ENCODE measurements at places on chromosomes 3 and 15.

- no peak for DNase-seq
- no peak overlapping the region for H3K4me3 ChIP-seq
- no peaks in the 10 kb centered on the region for H3K36me3 ChIP-seq
- no peak overlapping the region for H3K27ac ChIP-seq
- peaks cover 8% of the 10 kb centered on the region for H3K27me3 ChIP-seq
- H3K4me1 ChIP-seq = peaks cover 21% of the 10 kb centered on the region
These were observed 2.3 kb upstream of the TM4SF4 start for GRCh38 chr3:149472030-149472797.

DNA sequence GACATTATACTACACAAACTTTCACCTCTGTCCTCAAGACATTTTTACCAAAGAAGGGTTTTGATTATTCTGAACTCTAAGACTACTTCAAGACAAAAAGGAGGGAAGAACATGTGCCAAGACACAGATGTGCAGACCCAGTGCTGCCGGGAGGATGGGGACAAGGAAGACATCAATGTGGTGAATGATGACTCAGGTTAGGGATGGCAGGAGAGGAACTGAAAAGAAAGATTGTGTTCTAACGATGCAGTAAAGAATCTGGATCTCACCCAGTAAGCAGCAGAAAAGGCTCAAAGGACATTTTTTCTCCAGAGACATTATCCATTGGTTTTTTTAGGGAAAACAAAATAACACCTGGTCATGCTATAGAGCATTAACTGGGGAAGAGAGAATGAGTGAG lies 449.9 kb upstream of the NR2F2 start:
- H3K27me3 ChIP-seq = no peaks in the 10 kb centered on the region
- peaks cover 24% of the 10 kb centered on the region for H3K4me1 ChIP-seq
- H3K36me3 ChIP-seq = no peaks in the 10 kb centered on the region
- DNase-seq = no peak

DNA sequence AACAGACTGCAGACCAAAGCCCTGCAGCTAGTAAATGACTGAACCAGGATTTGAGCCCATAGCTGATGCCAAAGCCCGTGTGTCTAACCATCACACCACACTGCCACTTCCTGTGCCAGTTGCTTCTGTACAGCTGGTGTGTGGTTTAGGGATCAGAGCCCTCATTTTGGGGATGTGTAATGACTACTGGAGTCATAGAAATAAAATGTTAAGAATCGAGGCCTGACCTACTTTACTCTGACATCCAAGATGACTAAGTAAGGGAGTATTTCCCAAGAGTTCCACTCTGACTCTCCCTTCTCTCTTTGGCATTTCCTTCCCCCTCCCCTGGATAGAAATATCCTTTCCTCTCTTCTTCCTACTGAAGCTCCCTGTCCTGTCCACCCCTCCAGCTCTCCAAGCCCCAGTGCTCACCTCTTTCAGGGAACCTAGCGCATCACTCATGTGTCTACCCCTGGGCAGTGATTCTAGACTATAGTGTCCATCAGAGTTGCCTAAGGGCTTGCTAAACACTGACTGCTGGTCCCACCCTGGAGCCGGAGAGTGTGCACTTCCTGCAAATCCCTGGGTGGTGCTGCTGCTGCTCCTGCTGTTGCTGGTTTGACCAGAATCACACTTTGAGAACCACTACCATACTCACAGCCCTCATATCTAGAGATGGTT lies 53.8 kb downstream of the MGLL start:
- H3K27me3 ChIP-seq = no peaks in the 10 kb centered on the region
- no peaks in the 10 kb centered on the region for H3K36me3 ChIP-seq
- no peak overlapping the region for H3K4me3 ChIP-seq
- peaks cover 2% of the 10 kb centered on the region for H3K4me1 ChIP-seq

DNA sequence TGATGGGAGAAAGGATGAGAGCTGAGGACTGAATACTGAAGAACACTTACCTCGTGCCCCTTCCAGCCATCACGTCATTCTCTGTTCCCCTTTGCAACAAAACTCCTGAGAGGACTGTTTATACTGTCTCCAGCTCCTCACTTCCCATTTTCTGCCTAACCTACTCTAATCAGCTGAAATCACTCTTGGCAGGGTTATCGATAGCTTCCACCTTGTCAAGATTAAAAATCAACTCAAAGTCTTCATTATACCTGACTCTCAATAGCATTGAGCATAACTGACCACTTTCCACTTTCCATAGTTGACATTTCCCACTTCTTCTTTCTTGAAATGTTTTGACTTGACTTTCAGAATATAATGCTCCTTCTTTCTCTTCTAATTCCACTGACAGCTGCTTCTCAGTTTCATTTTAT lies 4.3 kb downstream of the BTBD1 start:
- H3K27ac ChIP-seq = no peak overlapping the region
- no peak for DNase-seq
- H3K36me3 ChIP-seq = no peaks in the 10 kb centered on the region
- peaks cover 13% of the 10 kb centered on the region for H3K4me1 ChIP-seq

DNA sequence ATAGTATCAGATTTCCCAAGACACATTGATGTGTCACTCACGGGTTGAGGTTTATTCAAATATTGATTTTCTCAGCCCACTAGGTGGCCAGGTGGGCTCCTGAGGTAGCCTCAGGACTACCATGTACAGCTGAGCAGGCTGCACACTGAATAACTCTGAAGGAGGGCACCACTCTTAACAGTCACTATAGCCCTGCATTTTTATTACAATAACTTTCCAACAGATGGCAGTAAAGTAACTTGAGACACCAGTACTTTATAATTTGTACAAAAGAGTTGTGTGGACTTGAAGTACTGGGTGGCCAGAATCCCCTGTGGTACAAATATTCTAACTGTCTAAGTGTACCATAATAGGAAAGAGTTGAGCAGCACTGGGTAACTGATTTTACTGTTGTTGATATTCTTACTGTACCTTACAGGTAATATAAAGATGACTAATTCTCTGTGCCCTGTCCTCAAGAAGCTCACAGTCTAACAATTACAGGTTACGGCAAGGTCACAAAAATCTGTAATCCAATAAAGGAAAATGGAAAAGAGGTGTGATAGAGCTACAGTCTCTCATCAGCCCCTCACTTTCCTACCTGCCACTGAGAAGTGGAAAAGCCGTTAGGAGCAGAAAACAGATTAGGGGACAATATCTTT lies 76.0 kb downstream of the ETFA start:
- H3K4me1 ChIP-seq = peaks cover 17% of the 10 kb centered on the region
- H3K4me3 ChIP-seq = no peak overlapping the region
- H3K36me3 ChIP-seq = peaks cover 7% of the 10 kb centered on the region
- DNase-seq = no peak
- H3K27ac ChIP-seq = no peak overlapping the region

DNA sequence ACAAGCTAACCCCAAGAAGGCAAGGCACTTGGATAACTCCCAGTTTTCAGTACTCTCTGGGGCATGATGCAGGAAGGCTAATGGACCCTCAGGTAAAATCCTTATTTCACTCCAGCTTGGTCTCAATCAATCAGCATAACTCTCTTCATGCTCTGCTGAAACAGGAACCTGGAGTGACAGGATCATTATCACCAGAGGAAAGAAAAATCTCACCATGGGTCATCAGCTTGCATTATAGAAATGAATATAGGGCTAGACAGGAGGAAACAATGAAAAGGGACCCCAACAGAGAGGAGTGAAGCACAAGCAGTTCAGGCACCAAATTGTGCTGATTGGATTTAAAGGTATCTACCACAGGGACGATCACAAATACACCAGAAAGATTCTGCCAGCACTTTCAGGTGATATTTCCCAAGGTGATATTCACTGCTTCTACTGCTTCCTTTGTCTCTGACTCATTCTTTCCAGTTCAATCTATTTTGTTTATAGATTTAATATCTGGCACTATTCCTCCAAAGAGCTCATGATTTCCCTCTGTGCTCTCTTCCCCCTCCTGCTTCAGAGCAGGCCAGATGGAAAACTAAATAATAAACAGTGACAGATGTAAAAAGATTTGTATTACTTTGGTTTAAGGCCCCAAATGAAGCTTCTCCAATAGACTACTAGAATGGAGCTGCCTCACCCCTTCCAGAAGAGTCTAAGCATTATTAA lies 22.9 kb upstream of the THUMPD3 start:
- H3K36me3 ChIP-seq = no peaks in the 10 kb centered on the region
- H3K27ac ChIP-seq = no peak overlapping the region
- DNase-seq = no peak
- peaks cover 4% of the 10 kb centered on the region for H3K27me3 ChIP-seq

GRCh38 chr3:23183731-23184130 lies 19.4 kb upstream of the UBE2E2 start:
- H3K4me3 ChIP-seq = no peak overlapping the region
- H3K4me1 ChIP-seq = peaks cover 22% of the 10 kb centered on the region
- H3K27ac ChIP-seq = no peak overlapping the region

- H3K4me3 ChIP-seq = no peak overlapping the region
- H3K27ac ChIP-seq = no peak overlapping the region
- DNase-seq = no peak
- H3K36me3 ChIP-seq = no peaks in the 10 kb centered on the region
- peaks cover 78% of the 10 kb centered on the region for H3K4me1 ChIP-seq
These were observed 193.4 kb upstream of the HES1 start for GRCh38 chr3:193942516-193943055.

DNA sequence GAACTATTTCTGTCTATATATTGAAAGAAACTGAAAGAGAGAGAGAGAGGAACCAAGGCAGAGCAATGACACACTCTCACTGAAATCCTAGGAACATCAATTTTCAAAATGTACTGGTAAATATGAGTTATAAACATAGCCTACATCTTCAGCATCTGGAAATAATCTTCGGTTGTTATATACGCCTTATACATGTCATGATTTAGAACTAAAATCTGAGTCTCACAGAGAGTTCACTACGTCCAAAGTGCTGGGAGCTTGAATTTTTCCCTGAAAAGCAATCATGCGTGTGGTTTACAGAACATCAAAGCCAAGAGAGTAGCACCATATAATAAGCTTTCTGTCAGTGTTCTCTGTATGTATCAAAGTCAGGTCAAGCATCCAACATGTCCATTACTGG lies 420.0 kb upstream of the CBLB start:
- H3K27me3 ChIP-seq = no peaks in the 10 kb centered on the region
- no peaks in the 10 kb centered on the region for H3K36me3 ChIP-seq
- no peak overlapping the region for H3K4me3 ChIP-seq
- H3K27ac ChIP-seq = no peak overlapping the region

DNA sequence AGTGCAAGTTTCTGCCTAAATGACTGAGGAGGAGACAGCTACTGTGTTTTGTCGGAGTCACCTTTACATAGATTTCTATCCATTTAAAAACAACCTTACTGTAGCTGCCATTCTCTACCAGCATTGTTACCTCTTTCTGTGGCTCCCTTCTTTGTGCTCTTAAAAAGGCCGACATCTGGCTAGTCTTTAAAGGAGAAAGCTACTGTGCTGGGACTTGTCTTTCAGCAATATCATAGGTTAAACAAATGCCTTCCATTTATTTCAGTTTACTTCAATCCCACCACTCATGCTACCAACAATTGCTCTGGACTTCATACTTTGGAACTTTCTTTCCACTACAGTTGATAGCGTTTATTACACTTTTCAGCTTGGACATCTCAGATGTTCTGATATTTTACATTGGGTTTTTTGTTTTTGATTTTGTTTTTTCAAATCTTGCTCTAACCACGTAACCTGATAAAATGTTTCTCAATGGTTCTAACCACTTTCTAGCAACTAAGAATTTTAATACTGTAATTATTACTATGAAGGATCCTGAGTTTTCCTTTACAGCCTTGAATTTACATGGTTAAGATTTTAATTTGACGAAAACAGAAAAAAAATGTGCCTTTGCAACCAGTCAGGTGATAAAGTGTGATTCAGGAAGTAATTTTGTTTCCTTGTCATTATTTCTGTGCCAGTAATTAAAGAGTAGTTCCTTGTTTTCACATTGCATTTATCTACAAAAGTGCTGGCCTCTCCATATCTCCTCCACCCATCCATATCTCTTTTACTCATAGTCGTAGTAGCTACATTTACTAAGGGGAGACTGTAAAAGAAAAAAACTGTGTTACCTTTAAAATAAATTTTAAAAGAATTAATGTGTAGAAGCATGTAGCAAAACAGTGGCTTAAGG lies 1.3 kb upstream of the CBLB start:
- H3K27me3 ChIP-seq = no peaks in the 10 kb centered on the region
- DNase-seq = no peak
- H3K4me1 ChIP-seq = peaks cover 28% of the 10 kb centered on the region
- peaks cover 4% of the 10 kb centered on the region for H3K36me3 ChIP-seq
- peak overlapping the region; percentile 99 for H3K27ac ChIP-seq
- peak overlapping the region; percentile 100 for H3K4me3 ChIP-seq

DNA sequence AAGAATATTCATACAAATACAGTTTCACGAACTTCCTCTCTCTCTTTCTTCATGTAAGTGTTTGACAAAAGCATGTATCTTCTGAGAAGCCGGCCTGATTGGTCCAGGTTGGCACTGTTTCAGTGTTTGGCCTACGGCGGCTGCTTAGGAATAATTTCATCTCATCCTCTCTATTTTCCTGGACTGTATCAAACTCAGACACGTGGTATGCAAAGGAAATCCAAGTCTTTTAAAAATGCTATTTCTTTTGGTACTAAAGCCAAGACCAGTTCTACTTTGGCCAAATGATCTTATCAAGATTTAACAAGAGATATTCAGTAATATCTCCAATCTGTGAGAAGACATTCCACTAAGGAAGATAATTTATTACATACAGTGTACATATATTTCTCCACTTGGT lies 152.8 kb downstream of the TIGIT start:
- no peak for DNase-seq
- H3K4me3 ChIP-seq = no peak overlapping the region
- no peaks in the 10 kb centered on the region for H3K36me3 ChIP-seq

GRCh38 chr15:39414201-39414600 lies 166.7 kb upstream of the THBS1 start:
- peaks cover 2% of the 10 kb centered on the region for H3K4me1 ChIP-seq
- no peak for DNase-seq
- peaks cover 28% of the 10 kb centered on the region for H3K36me3 ChIP-seq

GRCh38 chr3:197603317-197603933 lies 47.7 kb upstream of the BDH1 start:
- H3K4me1 ChIP-seq = peaks cover 11% of the 10 kb centered on the region
- no peak overlapping the region for H3K4me3 ChIP-seq
- no peak for DNase-seq
- H3K27ac ChIP-seq = no peak overlapping the region

DNA sequence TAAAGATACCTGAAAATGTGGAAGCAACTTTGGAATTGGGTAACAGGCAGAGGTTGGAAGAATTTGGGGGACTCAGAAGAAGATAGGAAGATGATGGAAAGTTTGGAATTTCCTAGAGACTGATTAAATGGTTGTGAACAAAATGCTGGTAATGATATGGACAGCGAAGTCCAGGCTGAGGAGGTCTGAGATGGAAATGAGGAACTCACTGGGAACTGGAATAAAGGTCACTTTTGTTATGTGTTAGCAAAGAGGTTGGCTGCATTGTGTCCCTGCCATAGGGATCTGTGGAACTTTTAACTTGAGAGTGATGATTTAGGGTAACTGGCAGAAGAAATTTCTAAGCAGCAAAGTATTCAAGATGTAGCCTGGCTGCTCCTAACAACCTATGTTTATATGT lies 13.0 kb downstream of the MITF start:
- H3K27me3 ChIP-seq = peaks cover 6% of the 10 kb centered on the region
- H3K4me3 ChIP-seq = no peak overlapping the region
- H3K27ac ChIP-seq = no peak overlapping the region

- DNase-seq = no peak
- no peaks in the 10 kb centered on the region for H3K36me3 ChIP-seq
- H3K4me1 ChIP-seq = peaks cover 29% of the 10 kb centered on the region
- H3K27ac ChIP-seq = no peak overlapping the region
- no peak overlapping the region for H3K4me3 ChIP-seq
These were observed 50.3 kb downstream of the FBLN2 start for GRCh38 chr3:13598926-13599886.

- no peak for DNase-seq
- H3K27ac ChIP-seq = no peak overlapping the region
- no peaks in the 10 kb centered on the region for H3K4me1 ChIP-seq
- peaks cover 3% of the 10 kb centered on the region for H3K27me3 ChIP-seq
- no peaks in the 10 kb centered on the region for H3K36me3 ChIP-seq
These were observed 109.6 kb upstream of the TMCO5A start for GRCh38 chr15:37824717-37825382.
